Right cardiac atrium (tissue), 5 donors: ENCODE measurements at places on chromosomes 3 and 15. TPM values are rescaled to one million over a fixed set of nuclear protein-coding genes. Genes with fewer than 3 reads are reported as not detected.

TRAT1 gene
- 0.18 TPM for total RNA-seq

LXN gene
- total RNA-seq, result 11.1 TPM

GOLGA8G gene
- total RNA-seq, result not detected

NR2E3 gene
- total RNA-seq, result not detected

TM4SF4 gene
- not detected for total RNA-seq

ZBBX gene
- not detected for total RNA-seq

DNA sequence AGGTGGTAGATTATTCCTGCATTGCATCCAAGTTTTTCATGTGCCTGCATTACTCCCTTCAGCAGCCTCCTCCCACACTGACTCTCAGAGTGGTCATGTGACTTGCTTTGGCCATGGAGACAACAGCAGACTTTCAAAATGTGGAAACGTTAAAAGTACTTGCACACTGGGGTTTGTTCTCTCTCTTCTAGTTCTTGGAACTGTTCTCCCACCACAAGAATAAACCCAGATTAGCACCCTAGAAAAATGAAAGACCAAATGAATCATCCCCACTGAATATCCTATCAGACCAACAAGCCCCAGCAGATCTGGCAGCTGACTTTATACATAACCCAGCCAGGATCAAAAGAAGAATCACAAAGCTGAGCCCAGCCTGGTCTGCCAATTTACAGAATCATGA is 398.5 kb downstream of the VPS13C start:
- DNase-seq, result no peak

DNA sequence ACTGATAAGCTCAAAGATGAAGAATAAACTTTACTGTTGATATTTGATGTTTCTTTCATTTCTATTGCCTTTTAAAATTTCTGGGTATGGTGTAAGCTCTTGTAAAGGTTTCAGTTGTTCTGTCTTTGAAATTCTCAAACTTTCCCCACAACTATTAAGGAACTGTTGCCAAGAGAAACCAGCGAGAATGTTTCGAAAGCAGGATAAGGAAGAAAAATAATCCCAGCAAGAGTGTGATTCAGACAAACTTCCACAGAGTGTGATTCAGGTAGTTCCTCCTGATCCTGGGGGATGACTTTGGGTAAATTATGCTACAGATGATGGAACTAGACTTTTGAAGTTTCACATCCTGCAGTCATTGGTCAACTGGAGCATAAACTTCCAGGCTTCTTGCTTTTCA is 632.0 kb downstream of the NSUN3 start:
- no peak for DNase-seq

GRCh38 chr3:47342151-47342550 is 38.7 kb upstream of the PTPN23 start:
- DNase-seq, result no peak

DNA sequence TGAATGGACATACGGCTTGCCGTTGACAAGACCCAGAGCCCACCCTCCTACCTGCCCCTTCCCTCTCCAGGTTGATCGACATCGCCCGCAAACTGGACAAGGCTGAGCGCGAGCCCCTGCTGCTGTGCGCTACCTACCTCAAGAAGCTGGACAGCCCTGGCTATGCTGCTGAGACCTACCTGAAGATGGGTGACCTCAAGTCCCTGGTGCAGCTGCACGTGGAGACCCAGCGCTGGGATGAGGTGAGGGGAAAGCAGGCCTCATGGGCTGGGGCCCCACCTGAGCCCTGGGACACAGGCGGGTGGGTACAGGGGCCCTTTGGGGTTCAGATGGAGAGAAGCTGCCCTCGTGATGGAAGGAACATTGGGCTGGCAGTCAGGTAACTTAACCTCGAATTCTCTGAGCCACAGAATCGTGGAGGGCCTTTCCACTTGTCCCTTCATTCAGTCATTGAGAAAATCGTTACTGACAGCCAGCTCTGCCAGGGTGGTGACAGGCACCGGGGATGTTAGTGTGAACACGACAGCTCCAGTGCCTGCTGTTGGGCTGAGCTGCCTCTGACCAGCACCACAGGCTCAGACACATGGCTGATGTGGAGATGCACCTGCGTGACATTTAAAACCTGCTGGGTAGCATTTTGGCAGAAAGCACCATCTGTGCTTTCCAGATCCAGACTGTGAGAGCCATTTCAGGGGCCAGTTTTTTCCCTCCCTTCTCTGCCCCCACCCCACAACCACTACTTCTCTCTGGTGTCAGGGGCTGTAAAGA is 25.6 kb upstream of the RHO start:
- peak; percentile 70 for DNase-seq

- no peak for DNase-seq
Measured at GRCh38 chr15:64004587-64004986, 41.7 kb downstream of the DAPK2 start.

DNA sequence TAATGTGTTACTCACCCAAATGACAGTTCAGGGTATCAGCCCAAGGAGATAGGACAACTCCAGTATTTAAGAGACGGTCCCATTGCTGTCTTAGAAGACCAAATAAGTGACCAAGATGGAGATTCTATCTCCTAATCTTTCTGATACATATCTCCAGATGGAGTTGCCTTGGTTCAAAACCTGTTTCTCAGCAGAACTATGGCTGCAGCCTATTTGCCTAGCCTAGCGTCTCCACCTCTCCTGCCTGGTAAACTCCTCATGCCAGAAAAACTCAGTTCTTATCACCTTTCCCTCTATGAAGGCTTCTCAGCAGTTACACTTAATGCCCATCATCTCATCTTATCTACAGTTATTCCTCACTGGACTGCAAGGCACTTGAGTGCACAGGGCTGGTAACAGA is 1.2 kb upstream of the CSPG5 start:
- no peak for DNase-seq

- no peak for DNase-seq
Measured at GRCh38 chr3:10581251-10581650, 75.9 kb upstream of the ATP2B2 start.

- DNase-seq, result no peak
Measured at GRCh38 chr15:31297575-31298456, 28.8 kb upstream of the KLF13 start.

- no peak for DNase-seq
Measured at GRCh38 chr3:131704098-131704497, 201.3 kb upstream of the MRPL3 start.

- DNase-seq, result no peak
Measured at GRCh38 chr3:114640126-114640525, 346.3 kb downstream of the TIGIT start.
